ENCODE measurements at places on chromosomes 7 and 10.
A peak's percentile ranks its signal among the peaks of the same experiment; 100 is the strongest.

DNA sequence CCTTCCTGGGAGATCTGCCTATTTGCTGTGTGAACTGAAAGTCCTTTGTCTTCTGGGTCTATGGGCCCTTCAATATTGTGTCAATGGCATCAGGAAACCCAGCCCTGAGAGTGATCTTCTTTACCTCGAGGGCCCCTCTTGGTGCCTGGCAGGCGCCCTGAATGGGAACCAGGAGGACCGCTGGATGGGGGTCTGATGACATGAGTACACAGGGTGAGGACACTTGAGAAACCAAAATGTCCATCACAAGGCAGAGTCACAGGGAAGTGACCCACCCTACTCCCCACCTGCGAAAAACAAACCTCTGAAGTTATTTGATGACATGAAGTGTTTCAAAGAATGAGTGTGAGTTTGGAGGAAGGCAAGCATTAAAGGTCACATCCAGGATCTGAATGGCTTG lies 17.3 kb downstream of the SFTPA1 start:
- no peak for DNase-seq

GRCh38 chr7:154497751-154498150 lies 445.6 kb downstream of the DPP6 start:
- DNase-seq, result no peak

- DNase-seq, result no peak
Measured at GRCh38 chr10:74121368-74121767, 29.3 kb downstream of the AP3M1 start.

DNA sequence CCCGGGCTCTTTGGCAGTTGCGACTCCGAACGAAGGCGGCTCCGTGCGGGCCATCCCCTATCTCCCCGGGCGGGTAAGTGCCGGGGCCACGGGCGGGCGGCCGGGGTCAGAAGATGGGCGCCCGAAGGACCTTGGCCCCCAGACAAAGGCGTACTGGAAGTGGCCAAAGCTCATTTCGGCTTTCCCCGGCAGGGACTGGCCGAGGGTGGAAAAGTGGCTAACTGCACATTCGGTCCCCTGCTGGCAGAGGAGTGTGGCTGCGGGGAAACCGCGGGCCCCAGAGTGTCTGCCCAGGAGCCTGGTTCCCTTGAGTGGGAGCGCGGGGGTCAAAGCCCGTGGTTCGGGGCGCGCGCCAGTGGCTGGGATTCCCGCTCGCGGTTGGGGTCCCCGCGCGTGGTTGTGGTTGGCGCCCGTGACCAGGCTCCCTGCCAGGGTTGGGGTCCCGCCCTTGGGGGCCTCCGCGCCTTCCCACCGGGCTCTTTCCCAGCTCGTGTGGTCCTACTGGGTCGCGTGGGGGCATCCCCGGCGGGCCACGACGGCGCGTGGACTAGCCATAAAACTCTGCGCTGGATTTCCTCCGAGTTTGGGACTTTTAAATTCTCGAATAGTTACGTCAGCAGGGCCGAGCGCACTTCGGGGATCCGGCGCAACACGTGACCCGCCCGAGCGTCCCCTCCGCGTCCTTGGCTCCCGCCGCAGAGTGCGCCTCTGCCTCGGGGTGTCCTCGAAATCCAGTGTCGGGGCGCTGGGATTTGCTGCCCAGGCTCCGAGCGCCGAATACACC lies 124.4 kb downstream of the TACC2 start:
- DNase-seq, result peak; percentile 78

DNA sequence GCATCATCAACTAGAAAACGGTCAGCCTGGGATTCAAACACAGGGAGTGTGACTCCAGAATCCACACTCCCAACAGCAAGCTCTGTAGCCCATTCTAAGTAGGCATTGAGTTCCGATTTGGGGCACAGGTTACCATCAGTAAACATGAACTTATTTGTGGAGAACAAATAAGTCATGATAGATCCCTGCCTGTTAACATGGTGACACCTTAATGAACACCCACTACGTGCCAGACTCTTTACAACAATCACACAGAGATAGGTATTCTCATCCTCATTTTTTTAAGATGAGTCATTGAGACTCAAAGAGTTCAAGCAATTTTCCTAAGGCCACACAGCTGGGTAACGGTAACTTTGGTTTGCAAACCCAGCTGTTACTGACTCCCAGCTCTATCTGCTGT lies 91.5 kb downstream of the LYZL2 start:
- no peak for DNase-seq

DNA sequence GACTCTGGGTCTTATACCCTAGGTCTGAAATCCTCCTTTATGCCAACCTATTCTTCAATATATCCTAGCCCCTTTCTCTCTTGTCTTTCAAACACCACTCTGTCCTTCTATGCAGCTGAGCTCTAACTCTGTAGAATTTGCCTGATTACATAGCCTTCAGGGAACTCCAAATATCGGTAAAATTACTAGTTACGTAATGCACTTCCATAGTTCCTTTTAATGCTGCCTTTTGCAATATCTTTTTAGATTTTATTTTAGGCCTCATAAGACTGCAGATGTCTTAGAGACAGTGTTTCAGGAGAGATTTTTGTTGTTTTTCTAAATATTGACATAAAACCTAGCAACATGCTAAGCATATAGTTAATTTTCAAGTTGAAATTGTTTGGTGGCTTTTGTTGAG lies 924.8 kb downstream of the CNTNAP2 start:
- DNase-seq, result no peak

DNA sequence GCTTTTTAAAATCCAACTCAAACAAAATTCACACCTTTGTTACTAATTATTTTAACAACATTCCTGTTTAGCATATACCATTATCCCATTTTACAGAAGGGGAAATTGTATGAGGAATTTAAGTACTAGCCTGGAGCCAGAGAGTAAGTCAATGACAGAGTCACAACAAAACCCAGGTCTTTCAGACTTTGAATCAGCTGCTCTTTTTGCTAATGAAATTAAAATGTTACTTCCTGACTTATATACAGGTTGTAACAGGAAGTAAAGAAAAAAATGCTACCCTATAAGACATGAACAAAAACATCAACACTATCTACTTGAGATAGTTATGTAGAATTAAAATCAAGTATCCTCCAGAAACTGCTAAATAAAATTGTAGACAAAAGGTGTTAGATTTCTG lies 82.6 kb upstream of the ASAH2 start:
- no peak for DNase-seq

DNA sequence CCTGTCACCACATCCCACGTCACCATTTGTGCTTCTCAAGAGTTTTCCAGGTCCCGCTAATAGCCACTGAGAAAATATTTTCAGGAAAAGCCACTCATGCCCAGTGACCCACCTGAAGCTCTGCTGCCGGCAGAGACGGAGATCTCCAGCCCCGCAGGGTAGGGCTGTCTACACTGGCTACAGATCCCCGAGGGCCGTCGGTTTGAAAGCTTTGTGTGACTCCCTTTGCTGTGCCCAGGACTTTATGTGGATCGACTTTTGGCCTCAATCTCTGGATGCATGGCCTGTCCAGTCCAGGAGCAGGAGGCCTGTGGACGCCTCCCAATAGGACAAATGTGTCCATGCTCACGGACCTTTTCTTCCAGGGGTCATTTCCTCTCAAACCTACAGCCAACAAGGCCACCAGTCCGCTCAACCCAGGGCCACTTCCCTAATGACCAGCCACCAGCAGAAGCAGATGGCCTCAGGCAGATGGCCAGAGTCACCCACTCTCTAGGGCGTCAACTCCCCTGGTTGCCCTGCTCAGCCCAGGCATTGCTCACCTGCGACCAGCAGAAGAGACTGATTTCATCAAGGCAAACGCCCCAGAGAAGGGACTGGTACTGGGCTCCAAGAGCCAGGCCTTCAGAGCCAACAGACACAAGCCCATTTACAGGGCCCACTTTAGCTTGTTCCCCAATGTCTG lies 76.4 kb downstream of the OAT start:
- no peak for DNase-seq

DNA sequence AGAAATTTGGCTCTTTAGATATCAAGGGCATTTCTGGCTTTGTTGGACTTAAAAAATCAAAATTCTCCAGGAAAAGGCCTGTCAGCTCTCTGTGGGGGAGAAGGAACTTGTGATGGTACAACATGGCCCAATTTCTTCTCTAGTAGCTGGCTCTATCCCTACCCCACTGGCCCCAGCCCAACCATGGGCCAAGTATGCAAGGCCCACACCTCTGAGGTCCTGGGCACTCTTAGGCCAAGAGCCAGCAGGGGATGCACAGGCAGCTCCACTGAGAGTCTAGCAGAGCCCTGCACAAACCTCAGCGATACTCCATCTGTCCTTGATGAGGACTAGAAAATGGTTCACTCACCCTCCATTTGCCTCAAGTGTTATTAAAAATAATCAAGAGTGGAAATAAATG lies 261.2 kb downstream of the C7orf25 start:
- DNase-seq, result no peak

GRCh38 chr7:5198741-5199140 lies 8.7 kb downstream of the WIPI2 start:
- no peak for DNase-seq

- DNase-seq, result no peak
Measured at GRCh38 chr7:127317447-127317961, 64.8 kb upstream of the GRM8 start.

DNA sequence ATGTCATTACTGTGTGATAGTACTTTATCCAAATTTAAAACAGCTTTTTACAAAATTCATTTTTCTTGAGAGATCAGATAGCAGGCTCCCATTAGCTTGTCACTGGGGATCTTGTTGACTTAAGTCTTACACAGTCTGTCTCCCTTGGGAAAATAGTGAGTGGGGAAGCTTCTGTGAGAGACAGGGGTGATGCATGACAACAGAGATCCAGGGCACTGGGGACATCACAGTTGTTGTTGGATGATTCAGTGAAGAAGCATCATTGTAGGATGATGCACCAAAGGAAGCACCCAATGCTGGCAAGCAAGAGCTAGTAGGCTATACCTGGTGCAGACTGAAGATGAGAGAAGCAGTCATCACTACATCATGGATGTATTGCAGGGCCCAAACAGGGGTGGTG lies 284.7 kb downstream of the HDAC9 start:
- no peak for DNase-seq

DNA sequence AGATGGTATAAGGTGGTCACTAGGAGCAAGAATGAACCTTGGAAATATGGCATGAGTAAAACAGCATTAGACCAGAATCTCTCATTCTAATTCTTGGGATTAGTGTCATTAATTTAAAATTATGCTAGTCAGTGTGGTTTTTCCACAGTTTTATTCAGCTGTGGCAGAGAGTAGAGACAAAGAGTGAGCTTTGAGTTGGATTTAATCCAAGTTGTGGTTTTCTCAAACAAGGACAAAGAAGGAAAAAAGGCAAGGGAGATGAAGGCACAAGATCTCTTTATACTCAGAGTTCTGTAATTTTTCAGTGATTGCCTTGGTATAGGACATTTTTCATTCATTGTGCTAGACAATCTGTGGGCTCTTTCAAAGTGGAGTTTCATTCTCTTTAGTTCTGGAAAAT lies 28.2 kb upstream of the AKAP9 start:
- no peak for DNase-seq

GRCh38 chr10:20040012-20040411 lies 223.8 kb downstream of the PLXDC2 start:
- DNase-seq, result no peak

- no peak for DNase-seq
Measured at GRCh38 chr7:128902761-128903585, 7.5 kb downstream of the KCP start.

DNA sequence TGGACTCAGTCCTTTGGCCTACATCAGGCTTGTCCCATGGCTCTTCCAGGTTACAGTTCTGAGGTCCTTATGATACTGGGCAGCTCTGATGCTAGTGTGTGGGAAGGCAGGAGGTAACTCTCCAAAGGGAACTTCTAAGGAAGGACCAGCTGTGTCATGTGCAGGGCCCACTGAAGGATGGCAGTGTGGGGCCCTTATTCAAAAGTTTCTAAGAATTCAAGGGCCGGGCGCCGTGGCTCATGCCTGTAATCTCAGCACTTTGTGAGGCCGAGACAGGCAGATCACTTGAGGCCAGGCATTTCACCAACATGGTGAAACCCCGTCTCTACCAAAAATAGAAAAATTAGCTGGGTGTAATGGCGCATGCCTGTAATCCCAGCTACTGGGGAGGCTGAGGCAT lies 254.2 kb upstream of the HABP2 start:
- DNase-seq, result no peak

- no peak for DNase-seq
Measured at GRCh38 chr10:52474265-52474664, 160.2 kb downstream of the DKK1 start.

- DNase-seq, result no peak
Measured at GRCh38 chr7:116351966-116352365, 141.6 kb downstream of the TES start.

DNA sequence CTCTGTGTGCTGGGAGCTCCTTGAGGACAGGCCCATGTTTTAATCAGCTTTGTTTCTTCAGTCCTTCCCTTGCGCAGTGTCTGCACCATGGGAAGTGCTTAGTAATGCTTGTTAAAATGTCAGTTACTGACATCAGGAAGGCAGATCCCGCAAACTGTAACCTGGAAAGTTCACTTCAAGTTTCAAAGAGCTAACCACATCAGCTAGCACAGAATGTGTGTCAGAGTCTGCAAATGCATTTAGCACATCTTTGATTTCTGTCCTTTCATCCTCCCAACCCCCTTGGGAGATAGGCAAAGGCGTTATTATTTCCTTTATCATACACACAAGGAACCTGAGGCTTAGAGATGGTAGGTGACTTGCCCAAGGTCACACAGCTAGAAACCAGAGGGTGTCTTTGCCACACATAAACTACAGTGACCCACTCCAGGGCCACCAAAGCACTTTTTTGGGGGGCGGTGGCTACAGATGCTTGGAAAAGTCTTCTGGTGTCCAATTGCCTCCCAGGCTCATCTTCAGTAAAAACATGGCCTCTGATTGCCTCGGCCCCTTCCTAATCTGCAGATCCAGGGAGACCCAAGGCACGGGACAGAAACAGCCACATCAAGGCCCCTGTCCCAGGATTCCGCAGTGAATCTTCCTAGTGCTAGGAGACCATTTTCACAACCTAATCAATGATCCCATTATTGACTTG lies 116.2 kb upstream of the GPR26 start:
- DNase-seq, result no peak

DNA sequence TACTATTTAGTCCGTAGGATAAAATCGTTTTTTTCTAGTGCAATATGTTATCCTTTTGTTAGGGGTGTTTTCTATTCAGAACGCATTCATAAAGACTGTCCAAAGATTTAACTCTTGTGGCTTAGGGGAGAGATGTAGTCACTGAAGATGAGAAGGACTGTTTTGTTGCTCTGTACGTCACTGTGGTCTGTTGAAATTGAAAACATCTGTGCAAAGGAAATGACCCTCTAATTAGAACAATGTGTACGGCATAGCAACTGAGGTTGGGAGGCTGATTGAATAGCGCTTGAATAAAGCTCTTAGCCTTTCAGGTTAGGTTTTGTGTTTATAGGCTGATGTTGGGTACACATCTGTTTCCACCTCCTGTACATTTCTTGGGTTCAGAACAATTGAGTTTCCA lies 453.4 kb upstream of the AKR1E2 start:
- DNase-seq, result peak; percentile 84

- DNase-seq, result no peak
Measured at GRCh38 chr7:88664630-88665233, 94.8 kb upstream of the ZNF804B start.
